ENCODE measurements at places on chromosomes 16 and 17.

DNA sequence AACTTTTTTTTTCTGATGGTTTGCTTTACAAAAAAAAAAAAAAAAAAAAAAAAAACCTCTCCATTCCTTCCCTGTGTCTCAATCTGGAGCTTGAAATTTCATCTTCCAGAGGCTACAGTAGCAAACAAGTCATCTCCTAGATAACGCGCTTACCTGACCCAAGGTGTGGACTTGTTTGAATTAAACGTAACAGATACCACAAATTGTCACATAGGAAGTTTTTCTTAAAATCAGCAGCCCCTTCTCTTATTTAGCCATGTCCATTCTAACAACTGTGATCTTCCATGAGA lies 2.0 kb downstream of the STAT5B start:
- no peak for DNase-seq

DNA sequence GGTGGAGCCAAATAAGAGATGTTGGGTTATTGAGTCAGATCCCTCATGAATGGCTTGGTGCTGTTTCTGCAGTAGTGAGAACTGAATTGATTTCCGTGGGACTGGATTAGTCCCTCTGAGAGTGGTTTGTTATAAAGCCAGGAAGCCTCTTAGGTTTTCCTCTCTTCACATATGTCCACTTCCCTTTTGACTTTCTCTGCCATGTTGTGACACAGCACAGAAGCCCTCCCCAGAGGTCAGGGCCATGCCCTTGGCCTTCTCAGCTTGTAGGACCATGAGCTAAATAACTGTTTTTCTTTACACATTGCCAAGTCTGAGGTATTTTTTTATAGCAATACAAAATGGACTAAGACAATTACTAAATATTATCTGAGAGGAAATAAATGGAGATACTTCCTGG lies 10.3 kb upstream of the HAPSTR1 start:
- DNase-seq, result no peak

- no peak for DNase-seq
These were observed 9.7 kb upstream of the SNF8 start for GRCh38 chr17:48954300-48954755.

DNA sequence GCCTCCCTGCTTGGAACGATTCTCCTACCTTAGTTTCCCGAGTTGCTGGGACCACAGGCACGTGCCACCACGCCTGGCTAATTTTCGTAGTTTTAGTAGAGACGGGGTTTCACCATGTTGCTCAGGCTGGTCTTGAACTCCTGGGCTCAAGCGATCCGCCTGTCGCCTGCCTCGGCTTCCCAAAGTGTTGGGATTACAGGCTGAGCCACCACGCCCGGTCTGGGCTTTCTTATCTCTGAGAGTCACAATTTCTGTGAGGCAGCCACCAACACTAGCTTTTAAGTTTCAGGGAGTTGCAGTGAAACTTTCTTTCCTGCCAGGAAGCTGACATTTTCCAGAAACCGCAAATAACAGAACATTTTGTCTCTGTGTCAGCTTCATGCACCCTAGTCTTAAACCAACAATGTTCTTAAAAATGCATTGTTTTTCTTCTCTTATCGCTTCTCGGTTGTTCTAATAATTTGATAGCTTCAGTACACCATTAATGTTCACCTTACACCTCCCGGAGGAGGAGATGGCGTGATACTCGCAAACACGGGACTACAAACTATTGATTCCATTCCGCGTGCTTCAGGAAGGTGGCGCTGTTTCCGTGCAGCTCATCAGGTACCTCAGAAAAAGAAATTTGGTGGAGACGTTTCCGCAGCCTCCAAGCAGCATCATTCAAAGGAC lies 7.4 kb upstream of the DHRS7B start:
- peak; percentile 70 for DNase-seq

GRCh38 chr17:83132251-83133081 lies 53.1 kb downstream of the METRNL start:
- DNase-seq, result no peak

GRCh38 chr17:47276444-47276843 lies 22.8 kb downstream of the ITGB3 start:
- no peak for DNase-seq

GRCh38 chr17:50830994-50831393 lies 4.4 kb upstream of the WFIKKN2 start:
- no peak for DNase-seq

- no peak for DNase-seq
These were observed 27.3 kb upstream of the ITGA2B start for GRCh38 chr17:44416558-44417289.

DNA sequence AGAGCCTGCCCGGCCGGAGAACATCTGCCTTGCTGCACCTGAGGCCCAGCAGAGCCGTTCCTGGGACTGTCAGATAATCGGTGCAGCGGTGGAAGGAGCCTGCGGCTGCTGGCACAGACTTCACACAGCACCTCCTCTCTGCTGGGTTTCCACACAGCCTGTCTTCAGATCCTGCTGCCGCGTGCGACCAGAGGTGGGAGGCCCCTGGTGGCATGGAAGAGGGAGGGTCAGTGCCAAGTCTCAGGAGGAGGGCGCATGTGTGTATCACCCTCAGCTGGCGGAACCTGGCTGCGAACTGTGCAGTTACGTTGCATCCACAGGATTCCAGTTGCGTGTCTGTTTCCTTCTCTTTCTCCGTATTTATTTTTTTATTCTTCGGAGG lies 3.3 kb downstream of the CDK5R1 start:
- DNase-seq, result no peak

- DNase-seq, result no peak
These were observed 73.2 kb downstream of the AIPL1 start for GRCh38 chr17:6361733-6362132.

DNA sequence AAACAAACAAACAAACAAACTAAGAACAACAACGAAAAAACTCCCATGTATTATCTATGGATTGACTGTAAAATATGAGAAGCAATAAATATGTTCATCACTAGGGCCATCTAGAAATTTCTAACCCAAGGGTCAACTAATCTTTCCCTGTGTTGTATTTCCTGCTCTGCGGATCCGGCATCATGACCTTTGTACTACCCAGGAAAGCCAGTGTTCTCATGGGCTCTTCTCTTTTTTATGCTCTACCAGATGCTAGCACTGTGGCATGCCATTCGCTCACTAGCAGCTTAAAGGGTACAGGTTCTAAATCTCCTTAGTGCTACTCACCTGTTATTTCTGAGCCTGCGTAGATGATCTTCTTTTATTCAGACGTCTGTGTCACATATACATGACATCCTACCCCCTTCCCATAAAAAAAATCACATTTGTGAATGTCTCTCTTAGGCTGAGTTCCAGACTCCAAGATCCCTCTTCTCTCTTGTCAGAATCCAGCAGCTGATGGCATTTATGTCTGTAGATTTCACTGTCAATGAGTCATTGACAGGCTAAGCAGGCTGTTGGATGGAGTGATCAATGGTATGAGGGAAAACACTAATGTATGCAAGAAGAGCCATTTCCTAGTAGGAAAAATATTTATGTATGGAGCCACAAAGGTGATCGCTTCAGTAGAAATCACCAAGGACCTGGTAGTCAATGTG lies 100.0 kb downstream of the WWOX start:
- DNase-seq, result no peak

GRCh38 chr17:78672871-78673371 lies 95.7 kb upstream of the DNAH17 start:
- no peak for DNase-seq

DNA sequence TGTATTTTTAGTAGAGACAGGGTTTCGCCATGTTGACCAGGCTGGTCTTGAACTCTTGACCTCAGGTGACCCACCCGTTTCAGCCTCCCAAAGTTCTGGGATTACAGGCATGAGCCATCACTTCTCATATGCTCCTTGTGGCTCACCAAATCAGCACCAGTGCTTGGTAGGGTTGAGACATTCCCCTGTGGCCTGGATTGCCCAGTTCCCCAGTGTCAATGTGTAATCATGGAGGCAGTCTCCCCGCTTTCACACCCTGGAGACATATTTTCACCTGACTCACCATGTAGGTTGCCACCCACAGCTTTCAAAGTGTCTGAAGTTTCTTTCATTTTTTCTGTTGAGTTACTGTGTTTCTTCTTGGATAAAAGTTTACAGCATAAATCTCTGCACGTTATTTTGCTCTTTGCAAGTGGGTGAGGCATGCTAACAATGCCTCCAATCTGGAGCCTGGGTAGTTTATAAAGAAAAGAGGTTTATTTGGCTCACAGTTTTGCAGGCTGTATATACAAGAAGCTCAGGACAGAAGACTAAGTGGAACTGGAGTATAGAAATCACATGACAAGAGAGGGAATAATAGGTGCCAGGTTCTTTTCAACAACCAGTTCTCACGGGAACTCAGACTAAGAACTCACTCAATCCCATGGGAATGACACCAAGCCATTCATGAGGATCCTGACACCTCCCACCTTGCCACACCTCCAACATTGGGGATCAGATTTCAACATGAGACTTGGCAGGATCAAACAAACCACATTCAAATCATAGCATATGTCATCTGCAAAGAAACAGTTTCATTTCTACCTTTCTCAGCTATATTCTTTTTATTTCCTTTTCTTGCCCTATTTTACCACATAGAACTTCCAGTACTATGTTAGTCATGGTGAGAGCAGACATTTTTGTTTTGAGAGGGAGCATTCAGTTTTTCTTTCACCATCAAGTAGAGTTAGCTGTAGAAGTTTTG lies 113.2 kb downstream of the PHKB start:
- peak; percentile 37 for DNase-seq

DNA sequence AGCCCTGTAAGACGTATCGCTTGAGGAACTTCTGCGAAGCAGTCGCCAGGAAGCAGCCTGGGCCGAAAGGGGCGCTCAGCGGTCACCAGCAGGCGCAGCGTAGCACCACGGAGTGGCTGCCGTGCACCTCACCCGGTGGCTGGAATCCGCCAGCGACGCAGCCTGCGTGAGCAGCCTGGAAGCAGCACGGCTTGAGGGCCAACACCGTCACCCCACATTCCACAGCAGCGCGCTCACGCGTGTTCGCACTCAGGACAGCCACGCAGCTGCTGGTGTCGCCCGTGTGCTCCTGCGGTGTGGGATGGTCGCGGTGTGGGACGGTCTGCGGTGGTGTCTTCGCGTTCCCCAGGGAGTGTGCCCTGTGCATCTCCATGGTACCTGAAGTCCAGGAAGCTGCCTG lies 9.6 kb downstream of the UBE2I start:
- no peak for DNase-seq

DNA sequence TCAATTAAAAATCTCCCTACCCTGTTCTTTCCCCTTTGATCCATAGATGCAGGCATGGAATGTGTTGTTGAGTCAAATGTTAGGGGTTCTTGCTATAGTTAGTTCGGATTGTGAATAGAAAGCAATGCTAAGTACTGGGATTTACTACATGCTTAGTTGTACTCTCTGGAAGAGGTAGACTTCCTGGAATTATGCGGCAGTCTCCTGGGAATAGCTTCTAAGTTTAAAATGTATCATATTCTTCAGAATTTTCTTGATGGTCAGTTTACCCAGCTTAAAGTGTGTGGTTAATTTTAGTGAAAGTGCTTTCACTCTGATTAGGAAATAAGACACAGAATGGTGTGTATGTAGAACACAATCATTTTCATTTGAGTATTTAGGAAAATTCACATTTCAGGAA lies 3.5 kb downstream of the CLTC start:
- DNase-seq, result no peak

GRCh38 chr16:1909561-1910231 lies 8.5 kb downstream of the HS3ST6 start:
- DNase-seq, result no peak

DNA sequence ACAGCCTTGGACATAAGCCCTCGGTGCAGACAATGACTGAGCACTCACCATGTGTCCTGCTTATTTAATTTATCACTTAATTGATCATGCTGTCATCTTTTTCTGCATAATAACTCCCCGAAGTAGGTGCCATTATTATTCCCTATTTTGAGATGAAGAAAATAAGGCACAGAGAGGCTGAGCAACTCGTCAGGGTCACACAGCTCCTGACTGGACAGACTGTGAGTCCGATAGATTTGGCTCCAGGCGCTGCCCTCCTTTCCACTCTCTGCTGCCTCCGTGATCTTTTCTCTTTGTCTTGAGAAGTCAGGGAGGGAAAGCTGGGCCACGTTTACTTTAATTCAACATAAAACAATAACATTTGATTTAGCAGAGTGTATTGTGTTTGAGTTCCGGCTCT lies 19.0 kb upstream of the N4BP1 start:
- DNase-seq, result no peak

- peak; percentile 42 for DNase-seq
These were observed 24.8 kb downstream of the MAP1LC3B start for GRCh38 chr16:87416826-87417527.

DNA sequence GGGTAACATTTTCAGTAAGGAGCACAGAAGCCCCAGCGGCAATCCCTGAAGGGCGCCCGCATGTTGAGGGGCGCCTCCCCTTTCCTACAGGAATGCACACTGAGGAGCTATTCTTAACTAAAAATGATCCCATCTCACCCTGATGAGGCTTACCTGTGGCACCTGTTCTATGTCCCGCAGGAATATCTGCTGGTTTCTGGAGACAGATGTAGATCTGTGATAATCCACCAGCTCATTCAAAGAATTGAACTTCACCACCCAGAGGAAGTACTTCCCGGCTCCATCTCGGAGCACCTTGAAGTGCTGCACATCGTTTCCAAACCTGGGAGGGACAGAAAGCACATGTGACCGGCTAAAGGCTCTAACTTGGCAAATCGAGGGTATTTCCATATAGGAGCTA lies 32.3 kb upstream of the SLC25A19 start:
- DNase-seq, result no peak

DNA sequence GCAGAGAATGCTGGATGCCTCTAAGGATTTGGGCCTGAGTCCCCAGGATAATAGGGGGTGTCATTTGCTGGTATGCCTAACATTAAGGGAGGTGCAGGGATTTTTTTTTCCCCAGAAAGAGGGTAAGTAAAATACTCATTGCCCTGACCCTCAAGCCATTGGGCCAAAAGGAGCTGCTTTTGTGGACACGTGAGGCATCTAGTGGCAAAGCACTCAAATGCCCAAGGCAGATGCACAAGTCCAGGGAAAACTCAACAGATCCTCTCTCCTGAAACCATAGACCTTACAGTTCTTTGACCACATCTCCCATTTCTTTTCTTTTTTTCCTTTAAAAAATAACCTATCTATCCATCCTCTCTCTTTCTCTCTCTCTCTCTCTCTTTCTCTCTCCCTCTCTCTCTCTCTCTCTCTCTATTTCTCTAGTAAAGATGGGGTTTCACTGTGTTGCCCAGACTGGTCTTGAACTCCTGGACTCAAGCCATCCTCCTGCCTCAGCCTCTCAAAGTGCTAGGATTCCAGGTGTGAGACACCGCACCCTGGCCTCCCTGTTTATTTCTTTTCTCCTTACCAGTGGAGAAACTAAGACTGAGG lies 11.8 kb downstream of the IRX5 start:
- no peak for DNase-seq

DNA sequence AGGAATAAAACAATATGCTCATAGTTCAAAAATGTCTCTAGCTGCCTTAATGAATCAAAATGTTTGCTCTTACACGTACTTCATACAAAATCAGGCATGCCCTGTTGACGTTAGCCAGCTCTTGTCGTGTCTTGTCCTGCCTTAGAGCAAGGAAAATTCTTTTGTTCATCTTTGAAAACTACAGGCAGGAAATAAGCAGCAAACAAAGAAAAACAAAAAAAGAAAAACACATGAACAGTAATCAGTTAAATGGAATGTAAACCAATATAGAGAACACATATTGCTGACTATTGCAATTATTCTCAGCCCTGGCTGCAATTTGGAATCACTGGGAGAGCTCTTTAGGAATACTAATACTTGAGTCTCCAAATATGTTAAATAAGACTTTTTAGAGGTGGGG lies 1.7 kb downstream of the CAPNS2 start:
- no peak for DNase-seq

- DNase-seq, result no peak
These were observed 38.0 kb downstream of the CDH1 start for GRCh38 chr16:68774982-68775634.
